SW480 (cell line): ENCODE measurements at places on chromosomes 7 and 10.

DNA sequence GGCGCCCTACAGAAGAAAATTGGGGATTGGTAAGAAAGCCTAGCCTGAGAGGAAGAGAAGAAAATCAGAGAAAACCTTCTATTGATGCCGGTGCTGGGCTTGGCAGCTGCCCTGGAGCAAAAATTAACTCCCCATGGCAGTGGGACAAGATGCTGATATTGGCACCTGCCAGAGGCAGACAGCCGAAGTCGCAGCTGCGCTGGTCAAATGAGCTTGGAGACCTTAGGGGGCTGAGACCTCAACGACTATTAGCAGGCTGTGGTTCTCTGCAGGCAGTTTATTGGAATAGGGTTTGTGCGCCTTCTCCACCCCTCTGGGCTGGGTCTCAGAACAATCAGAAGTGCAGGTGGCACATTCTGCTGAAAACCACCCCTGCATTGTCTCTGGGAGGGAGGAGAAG is 213.7 kb downstream of the GFRA1 start:
- DNase-seq = no peak

GRCh38 chr10:121553511-121554264 is 44.6 kb downstream of the FGFR2 start:
- peak; percentile 72 for DNase-seq

DNA sequence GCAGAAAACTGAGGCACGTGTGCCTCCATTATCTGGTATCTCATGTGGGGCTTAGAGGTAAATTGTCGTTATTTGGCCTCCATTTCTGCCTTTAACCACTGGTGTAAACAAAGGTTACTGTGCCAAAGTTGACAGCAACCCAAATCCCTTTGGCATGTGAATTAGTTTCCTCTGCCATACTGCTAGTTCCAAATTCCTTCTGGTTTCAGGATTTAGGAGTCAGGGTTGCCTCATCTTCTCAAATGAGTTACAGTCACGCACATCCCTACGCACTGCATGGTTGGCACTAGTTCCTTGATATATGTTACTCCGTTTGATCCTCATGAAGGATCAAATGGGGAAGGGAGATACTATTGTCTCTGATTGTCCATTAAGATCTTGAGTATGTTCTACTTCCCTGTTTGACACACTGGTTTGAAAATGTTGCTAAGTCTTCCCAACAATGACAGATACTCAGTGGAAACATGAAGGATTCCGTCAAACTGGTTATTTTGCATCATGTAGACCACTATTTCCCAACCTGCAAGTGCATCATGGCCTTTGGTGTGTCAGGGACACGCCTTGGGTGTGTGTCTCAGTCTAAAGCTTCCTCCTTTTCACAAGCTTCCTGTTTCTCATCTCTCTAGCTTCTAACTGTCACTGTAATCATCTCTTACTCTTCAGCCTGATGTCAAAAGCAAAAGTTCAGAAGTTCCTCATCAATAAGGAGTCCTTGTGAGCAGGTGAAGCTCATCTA is at the start of gene LIPN:
LIPN (plus strand) TSS at position 655 of the 736 bp plus-strand sequence. CDS start 1,386 bp downstream, outside the sequence.
- no peak for DNase-seq

DNA sequence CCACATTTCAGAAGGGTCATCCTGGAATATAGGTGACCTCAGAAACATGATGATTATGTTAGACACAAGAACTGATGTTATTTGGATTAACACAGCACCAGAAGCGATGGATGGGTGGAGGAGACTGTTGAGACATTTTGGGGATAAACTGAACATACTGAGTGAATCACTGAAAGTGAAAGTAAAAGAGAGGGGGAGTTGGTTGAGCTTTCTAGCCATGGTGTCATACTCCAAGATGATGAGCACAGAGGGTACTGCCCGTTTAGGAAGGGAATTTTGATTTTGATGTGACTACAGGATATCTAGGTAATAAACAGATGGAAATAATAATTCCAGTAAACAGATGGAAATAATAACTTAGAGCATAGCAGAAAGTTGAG is 248.0 kb upstream of the NPY start:
- no peak for DNase-seq

DNA sequence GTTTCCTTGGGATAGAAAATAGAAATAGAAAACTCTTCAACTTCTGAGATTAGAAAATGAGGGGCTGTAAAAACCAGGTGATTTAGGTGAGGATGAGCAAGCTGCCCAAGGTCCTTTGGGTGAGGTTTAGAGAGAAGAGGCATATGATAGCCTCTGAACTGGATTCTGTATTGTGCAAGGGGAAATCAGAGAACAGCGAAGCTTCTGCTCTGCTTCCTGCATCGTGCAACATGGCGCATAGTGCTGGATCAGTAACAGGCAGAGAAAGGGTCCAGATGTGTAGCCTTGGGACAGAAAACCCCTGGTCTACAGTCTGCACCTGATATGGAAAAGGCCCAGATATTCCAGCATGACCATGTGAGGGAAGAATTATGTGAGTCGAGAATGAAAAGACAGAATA is 121.7 kb downstream of the MBL2 start:
- no peak for DNase-seq

GRCh38 chr10:29859521-29860130 is 199.8 kb downstream of the JCAD start:
- no peak for DNase-seq

DNA sequence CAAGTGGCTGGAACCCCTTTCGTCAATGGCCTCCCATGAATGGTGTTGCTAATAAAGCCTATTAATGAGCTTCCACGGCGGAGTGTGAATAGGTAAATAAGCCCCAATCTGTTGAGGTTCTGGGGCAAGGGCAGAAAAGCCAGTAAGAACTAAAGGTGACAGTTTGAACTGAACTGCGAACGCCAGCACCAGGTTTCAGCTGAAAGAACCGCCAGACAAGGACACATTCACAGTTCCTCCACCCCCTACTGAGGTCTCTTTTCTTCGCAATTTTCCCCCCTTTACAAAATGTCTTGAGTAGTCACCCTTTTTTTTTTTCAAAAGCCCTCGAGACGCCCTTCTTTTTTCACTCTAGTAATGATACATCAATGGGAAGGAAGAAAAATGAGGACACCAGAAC is 2.4 kb upstream of the FGFR2 start:
- DNase-seq = no peak

DNA sequence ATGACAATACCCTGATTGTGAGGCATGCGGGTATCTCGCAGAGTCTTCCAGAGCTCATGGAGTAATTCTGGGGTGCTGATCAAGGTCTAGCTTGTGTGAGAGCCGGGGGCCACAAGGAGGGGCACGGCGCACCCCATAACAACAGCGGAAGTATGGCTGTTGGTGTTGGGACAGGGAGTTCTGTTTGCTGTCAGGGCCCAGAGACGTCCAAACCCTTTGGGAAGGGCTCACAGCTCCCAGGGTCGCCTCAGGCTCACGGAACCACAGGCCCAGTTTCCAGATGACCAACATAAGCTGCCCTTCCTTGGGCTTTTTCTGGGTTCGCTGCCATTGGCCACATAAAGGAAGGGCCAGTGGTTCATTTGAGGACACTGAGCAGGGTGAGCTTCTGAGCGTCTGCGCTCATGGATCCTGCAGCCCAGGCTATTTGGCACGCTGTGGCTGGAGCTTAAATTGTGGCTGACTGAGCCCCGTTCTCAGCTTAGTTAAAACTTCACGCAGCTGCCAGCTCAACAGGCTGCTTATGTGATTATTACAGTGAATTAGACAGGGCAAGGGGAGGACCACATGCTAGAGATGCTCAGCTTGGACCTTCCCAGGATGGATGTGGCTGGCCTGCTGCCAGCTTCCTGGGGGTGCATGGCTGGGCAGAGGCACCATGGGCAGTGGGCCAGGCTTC is 92.3 kb downstream of the DNAJB6 start:
- DNase-seq = no peak

- DNase-seq = peak; percentile 71
These were observed 10.5 kb downstream of the SKAP2 start for GRCh38 chr7:26853788-26854393.

- DNase-seq = no peak
These were observed 102.5 kb upstream of the RPA3 start for GRCh38 chr7:7820939-7821338.

DNA sequence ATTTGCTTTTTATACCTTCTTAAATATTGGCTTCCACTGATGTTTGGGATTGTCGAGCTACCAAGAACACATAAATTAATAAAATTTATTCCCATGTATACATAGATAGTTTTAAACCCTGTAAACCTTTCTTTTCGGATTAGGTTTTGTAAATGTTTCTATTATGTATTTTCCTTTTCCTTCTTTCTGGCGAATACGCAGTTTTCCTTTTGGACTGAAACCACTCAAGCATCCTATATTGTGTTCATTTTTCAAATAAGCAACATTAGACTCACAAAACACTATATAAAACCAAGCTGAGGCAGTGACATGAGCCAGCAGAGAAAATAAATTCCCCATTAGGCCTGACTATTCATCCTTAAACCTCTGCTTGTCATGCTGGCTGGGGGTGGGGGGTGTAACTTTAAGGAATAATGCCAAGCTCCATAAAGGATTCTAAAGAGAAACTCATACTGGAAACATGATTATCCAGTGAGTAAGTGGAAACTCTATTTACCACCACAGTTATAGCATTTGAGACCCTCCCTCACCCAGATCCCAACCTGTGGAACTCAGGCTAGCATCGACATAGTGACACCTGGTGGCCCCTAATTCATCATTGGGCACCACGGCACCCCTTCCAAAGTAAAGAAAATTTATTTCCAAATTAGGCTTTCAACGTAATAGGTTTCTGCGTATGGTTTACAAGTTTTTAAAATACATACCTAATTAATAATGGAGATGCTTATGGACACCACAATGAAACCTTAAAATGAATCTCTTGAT is 86.5 kb upstream of the CELF2 start:
- DNase-seq = no peak

DNA sequence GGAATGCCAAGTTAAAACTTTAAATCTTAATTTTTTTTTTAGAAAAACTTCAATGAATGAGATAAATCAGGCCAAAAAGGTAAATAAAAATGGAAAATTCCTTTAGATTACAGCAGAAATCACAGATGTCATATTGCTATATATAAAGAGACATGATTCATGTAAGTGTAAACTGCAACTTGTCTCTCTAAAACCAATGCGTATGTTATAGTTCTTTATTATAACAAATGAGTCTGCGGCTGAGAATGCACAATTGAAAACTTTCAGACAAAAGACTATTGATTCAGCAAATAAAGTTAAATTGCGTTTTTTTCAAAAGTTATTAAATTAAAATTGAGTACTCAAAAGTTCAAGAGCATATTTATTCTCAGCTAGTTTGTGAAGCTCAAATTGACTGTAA is 425.3 kb downstream of the PARD3 start:
- DNase-seq = no peak

- peak; percentile 11 for DNase-seq
These were observed 12.0 kb upstream of the AKR1B1 start for GRCh38 chr7:134470864-134471263.

- peak; percentile 59 for DNase-seq
These were observed 16.6 kb upstream of the LANCL2 start for GRCh38 chr7:55348502-55348901.

GRCh38 chr7:134121632-134122139 is 5.5 kb upstream of the LRGUK start:
- DNase-seq = no peak

GRCh38 chr10:126063353-126063791 is 167.0 kb downstream of the FANK1 start:
- DNase-seq = peak; percentile 33

DNA sequence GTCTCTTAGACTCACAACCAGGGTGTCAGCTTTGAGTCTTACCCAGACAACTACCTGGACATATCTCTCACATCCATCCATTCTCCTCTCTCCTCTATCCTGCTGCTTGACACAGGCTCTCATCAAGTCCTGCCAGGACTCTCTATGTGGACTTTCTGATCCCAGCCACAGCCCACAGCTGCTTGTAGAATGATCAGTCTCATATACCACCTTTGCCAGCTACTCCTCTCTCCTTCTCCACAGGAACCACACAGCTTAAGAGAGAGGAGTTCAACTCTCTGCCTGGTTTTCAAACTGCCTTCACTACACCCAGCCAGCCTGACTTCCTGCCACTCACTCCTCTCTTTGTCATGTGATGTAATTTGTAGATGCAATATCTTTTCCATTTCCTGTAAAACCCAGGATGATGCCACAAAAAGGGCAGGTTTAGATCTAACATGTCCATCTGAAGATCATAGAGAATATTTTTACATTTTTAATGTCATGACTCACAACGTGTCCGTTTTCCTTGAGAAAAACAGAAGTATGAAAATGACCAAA is 154.0 kb downstream of the RAB11FIP2 start:
- DNase-seq = no peak

- peak; percentile 66 for DNase-seq
These were observed 5.1 kb downstream of the LDB1 start for GRCh38 chr10:102114861-102115618.

- no peak for DNase-seq
These were observed 88.6 kb downstream of the VWDE start for GRCh38 chr7:12315049-12315448.

DNA sequence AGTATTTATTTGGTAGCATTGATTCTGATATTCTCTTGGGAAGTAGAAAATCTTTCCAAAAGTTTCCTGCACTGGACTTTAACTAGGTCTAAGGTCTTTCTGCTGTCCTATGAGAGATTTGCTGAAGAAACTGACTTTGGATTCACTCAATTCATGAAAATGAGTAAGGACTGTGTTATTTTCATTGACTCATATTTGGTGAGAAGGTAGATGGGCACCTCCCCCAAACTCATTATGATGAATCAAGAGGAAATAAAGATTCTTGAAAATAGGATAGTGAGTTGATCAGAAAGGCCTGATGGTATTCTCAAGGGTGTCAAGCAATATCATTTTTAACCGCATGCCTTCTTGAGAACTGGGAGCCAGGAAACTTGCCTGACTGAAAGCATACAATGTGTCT is 110.3 kb downstream of the RNF133 start:
- DNase-seq = no peak

- no peak for DNase-seq
These were observed 15.0 kb downstream of the CEP41 start for GRCh38 chr7:130425796-130426195.

DNA sequence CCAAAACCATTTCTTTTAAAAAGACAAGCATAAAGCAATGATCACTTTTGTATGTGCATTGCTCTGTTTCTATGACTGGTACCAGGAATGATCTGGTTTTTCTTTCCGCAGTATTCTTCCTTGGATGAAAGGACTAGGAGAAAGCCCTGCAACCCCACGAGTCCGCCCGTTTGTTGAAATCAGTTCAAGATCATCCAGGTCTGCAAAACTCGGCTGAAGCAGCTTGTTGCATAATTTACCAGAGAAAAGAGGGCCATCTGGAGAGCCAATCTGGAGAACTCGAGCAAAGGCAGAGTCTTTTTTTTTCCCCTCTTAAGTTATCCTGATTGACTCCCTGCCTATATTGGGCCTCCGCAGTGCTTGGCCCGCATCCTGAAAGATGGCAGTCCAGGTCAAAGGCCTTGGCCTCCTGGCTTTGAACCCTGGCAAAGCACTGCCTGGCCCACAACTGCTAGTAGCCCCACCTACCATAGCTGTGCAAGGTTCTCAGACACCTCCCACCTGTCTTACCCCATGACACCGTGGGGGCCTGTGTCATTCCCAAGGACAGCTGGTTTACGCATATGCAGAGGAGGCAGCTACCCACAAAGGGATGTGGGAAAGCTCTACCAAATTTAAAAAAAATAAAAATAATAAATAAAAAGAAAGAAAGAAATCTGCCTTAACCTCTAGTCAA is 572.2 kb downstream of the INHBA start:
- no peak for DNase-seq
